HEK293T (cell line): ENCODE measurements at places on chromosomes 16 and 17.
A peak's percentile ranks its signal among the peaks of the same experiment; 100 is the strongest.

DNA sequence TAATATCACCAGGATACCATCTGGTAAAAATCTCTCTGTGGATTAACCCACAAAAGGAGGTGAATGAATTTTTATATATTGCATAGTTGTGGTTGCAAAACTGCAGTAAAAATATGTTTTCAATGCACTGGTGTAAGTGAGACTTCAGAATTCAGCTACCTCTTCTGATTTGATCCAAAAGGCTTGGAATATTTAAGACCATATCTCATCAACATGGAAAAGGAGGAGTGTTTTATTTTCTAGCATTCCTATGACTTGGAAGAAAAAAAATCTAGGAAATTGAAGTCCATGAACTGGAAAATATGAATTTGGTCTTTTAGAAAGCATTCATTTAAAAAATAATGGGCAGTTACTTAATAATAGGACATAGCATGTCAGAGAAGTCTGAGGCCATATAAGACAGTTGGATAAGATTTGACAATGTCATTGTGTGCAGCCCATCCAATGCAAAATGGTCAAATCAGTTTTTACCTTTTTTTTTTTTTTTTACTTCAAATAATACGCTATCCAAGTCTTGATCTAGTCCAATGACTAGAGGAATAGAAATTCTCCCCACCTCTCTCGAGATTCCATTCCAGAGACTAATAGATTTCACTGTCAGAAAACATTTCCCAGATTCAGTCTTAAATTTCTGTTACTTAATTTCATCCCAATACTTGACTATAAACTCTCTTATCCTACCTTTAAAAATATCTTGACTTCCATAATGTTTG lies 364.9 kb upstream of the PMFBP1 start:
- DNase-seq, result no peak

DNA sequence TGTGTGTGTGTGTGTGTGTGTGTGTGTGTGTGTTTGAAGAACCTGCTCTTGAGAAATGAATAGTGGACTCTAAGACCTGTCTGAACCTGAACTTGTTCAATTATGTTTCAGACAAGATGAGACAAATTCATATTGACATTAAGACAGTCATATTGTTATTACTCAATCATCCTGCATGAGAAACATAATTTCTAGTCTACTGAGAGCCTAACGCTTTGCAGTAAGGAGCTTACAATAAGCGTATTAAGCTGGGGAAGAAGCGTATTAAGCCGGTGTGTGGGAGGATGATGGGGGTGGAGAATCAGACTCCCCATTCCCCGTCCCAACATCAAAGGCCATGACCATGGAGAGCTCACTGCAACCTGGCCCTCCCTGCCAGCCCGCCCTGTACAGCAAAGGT lies 22.4 kb upstream of the MNT start:
- DNase-seq, result no peak

GRCh38 chr16:2529061-2529931 lies 1.9 kb downstream of the CEMP1 start:
- no peak for DNase-seq

- no peak for DNase-seq
Observed at GRCh38 chr16:61581417-61582046, 454.7 kb downstream of the CDH8 start.

DNA sequence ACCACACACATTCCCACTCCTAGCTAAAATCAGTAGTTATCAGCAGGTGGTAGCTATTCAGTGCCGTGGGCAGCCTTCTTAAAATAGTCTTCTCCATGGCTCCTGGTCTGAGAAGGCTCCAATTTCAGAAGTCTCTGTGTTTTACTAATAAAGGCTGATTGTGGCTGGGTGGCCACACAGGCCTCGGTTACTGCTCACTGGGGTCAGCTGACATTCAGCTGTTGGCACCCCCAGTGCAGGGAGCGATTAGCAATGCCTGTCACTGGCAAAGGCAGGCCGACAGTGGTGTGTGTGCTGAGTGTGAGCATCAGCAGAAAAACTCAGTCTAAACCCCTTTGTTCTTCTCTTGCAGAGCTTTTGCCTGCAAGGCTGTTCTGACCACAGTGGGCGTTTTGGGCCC lies 16.6 kb upstream of the DBNDD1 start:
- DNase-seq, result no peak

DNA sequence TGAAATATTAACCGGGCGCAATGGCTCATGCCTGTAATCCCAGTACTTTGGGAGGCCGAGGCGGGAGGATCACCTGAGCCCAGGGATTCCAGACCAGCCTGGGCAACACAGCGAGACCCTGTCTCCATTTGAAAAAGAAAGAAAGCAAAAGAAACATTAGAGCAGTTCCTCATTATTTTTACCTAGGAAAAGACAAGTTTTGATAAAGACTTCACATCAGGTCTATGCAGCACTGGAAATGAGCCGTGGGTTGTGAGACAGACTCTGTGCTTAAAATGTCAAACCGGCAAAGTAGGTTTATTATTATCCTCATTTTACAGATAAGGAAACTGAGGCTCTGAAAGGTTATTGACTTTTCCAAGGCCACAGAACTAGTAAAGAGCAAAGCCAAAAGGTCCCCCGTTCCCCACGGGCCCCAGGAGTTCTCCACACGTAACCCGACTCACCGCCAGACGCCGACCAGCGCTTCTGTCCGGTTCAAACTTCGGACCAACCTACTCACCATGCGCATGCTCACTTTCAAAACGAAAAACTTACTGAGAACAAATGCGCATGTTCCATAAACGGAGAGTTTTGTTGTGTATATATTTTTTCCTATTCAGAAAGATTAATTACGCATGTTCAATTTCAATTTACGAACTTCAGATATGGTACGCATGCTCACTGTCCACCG lies 356 bp downstream of the TUBD1 start:
- DNase-seq, result peak; percentile 18

DNA sequence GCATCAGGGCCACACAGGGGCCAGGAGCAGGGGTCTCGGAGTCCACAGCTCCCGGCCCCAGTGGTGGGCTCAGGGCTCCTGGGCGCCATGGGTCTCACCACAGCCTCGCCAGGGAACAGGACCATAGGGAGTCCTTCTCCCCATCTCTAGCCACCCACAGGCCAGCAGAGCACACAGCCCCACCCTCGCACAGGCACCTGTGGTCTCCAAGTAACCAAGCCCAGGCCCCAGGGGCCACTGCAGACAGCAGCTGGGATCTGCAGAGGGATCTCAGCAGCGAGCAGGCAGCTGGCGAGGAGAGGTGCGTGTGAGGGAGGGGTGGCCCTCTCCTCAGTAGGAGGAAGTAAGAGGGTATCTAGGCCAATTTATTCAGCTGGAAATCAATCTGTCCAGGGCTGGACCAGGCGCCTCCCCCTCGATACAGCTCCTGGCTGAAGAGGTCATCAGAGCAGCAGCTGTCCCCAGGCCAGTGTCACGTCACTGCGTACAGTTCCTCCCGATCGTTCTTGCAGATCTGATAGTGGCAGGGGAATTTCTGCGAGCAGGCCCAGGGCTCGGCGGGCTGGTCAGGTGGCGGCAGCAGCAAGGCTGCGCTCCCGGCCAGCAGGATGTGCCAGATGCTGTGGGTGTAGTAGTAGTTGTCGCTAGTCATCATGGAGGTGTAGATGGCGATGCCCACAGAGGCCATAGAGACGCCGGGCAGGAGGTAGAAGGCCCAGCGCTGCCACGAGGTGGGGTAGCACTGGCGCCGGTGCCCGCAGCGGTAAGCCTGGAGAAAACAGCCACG lies 1.4 kb upstream of the MRPL28 start:
- no peak for DNase-seq

GRCh38 chr17:58531122-58531521 lies 16.7 kb upstream of the MTMR4 start:
- no peak for DNase-seq

DNA sequence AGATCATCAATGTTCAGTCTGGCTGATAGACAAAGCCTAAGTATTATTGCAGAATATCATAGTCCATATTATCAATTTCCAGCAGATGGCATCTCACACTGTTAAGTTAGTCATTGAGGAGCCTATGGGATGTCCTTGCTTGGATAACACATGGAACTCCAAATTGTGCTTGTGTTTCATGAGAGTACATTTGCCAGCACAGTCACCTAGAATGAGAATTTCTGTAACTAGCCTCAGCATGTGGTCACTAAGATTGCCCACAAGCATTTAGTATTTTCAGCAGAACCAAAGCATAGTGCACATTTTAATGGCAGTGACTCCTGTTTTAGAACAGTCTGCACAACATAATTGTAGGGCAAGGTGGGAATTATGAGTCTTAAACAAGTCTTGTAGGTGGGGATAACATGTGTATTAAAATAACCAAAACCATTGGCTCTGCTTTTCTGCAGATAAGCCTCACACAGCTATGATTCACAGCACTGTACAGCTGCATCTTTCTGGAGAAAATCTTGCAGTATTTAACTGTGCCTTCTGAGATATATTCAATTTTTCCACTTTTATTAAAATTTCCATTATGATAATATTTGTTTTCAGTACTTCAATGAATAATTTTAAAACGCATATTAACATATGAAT lies 882.8 kb upstream of the SOX9 start:
- DNase-seq, result peak; percentile 28

DNA sequence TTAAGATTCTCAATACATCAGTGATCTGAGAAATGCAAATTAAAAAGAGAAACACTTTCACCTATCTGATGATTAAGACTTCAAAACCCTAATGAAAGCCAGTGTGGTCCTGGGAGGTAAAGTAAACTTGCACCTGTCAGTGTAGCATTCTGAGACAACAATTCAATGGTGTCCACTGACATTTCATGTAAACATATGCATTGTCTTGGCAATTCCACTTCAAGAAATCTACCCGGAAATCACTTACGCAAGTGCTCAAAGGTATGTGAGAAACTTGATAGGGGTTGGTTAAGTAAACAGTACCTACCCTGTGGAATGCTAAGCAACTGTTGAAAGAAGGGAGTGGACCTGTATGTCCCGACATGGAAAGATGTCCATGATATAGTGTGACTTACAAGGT lies 2.1 kb downstream of the ST6GALNAC1 start:
- no peak for DNase-seq

- no peak for DNase-seq
Observed at GRCh38 chr16:4042581-4042980, 73.7 kb downstream of the ADCY9 start.
